ENCODE measurements at places on chromosomes 6 and 20. TPM values are rescaled to one million over a fixed set of nuclear protein-coding genes. Genes with fewer than 3 reads are reported as not detected.

SYCP2L gene
- 1.9 TPM for polyA plus RNA-seq

SSTR4 gene
- not detected for polyA plus RNA-seq

QKI gene
- 86.2 TPM for polyA plus RNA-seq

ISM1 gene
- polyA plus RNA-seq = 1.2 TPM

TFB1M gene
- polyA plus RNA-seq = 21.5 TPM

SIGLEC1 gene
- 13.0 TPM for polyA plus RNA-seq

CASS4 gene
- polyA plus RNA-seq = 0.37 TPM

CCN6 gene
- not detected for polyA plus RNA-seq

SLC52A3 gene
- 2.8 TPM for polyA plus RNA-seq

MMP24 gene
- polyA plus RNA-seq = 0.09 TPM

FAM50B gene
- polyA plus RNA-seq = 25.3 TPM

SLC2A4RG gene
- 114 TPM for polyA plus RNA-seq

CRISP2 gene
- not detected for polyA plus RNA-seq

PPP1R3G gene
- polyA plus RNA-seq = 5.5 TPM

OR12D2 gene
- polyA plus RNA-seq = not detected

MDFI gene
- polyA plus RNA-seq = 4.4 TPM

ACTR5 gene
- 5.4 TPM for polyA plus RNA-seq

SMIM28 gene
- polyA plus RNA-seq = not detected

HRH3 gene
- polyA plus RNA-seq = not detected

SYCP2 gene
- polyA plus RNA-seq = 0.75 TPM

FKBP1C gene
- polyA plus RNA-seq = 1.6 TPM

FILIP1 gene
- 16.8 TPM for polyA plus RNA-seq

PPP1R3D gene
- 6.1 TPM for polyA plus RNA-seq

IER3 gene
- polyA plus RNA-seq = 93.9 TPM

TUBB gene
- 440 TPM for polyA plus RNA-seq

KCNK16 gene
- not detected for polyA plus RNA-seq

LINC00237 gene
- polyA plus RNA-seq = not detected

TGM3 gene
- 0.22 TPM for polyA plus RNA-seq

C20orf141 gene
- not detected for polyA plus RNA-seq

AVP gene
- polyA plus RNA-seq = not detected

CAGE1 gene
- polyA plus RNA-seq = not detected

GINS1 gene
- polyA plus RNA-seq = 0.28 TPM

TUBB2B gene
- polyA plus RNA-seq = 0.59 TPM

ADISSP gene
- polyA plus RNA-seq = 21.0 TPM

ASCC3 gene
- 9.3 TPM for polyA plus RNA-seq

MYCT1 gene
- polyA plus RNA-seq = 13.6 TPM

ADGRG6 gene
- polyA plus RNA-seq = 0.93 TPM

ZDHHC14 gene
- polyA plus RNA-seq = 7.7 TPM

KIAA1586 gene
- 3.1 TPM for polyA plus RNA-seq

PGC gene
- 2.0 TPM for polyA plus RNA-seq

HTR1E gene
- not detected for polyA plus RNA-seq

ME1 gene
- 9.1 TPM for polyA plus RNA-seq

TMEM181 gene
- polyA plus RNA-seq = 5.9 TPM

RIPPLY2 gene
- not detected for polyA plus RNA-seq

SLC26A8 gene
- polyA plus RNA-seq = not detected

EPHA7 gene
- polyA plus RNA-seq = 1.2 TPM

STMND1 gene
- not detected for polyA plus RNA-seq

SUMO4 gene
- 0.37 TPM for polyA plus RNA-seq

SYNJ2 gene
- polyA plus RNA-seq = 14.5 TPM

PRDM13 gene
- not detected for polyA plus RNA-seq

MUC22 gene
- 0.29 TPM for polyA plus RNA-seq

ZNF391 gene
- polyA plus RNA-seq = 0.46 TPM

SGK2 gene
- polyA plus RNA-seq = 0.45 TPM

TRIM31 gene
- not detected for polyA plus RNA-seq

NHSL1 gene
- polyA plus RNA-seq = 5.0 TPM

NMBR gene
- not detected for polyA plus RNA-seq

HCK gene
- 2.3 TPM for polyA plus RNA-seq

CYP24A1 gene
- polyA plus RNA-seq = not detected

TP53TG5 gene
- polyA plus RNA-seq = 0.43 TPM

All from heart right ventricle (tissue), 16 donors.